ENCODE measurements at places on chromosomes 5 and 9.

GRCh38 chr5:95891499-95891898 is 69.0 kb upstream of the GLRX start:
- DNase-seq: no peak

GRCh38 chr5:107541400-107541799 is 129.3 kb downstream of the EFNA5 start:
- DNase-seq: no peak

- no peak for DNase-seq
These were observed 148.9 kb downstream of the DOCK2 start for GRCh38 chr5:169785771-169786618.

GRCh38 chr9:87227456-87227855 is 270.2 kb upstream of the DAPK1 start:
- DNase-seq: no peak

DNA sequence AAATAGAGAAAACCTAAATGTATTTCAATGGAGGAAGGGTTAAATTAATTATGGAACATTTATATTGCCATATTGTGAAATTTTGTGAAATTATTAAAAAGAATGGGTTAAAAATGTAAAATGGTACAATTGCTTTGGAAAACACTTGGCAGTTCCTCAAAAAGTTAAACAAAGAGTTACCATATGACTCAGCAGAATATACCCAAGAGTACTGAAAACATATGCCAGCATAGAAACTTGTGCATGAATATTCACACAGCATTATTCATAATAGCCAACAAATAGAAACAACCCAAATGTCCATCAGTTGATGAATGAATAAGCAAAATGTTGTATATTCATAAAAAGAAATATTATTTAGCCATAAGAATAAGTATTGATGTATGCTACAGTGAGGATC is 181.0 kb upstream of the MAST4 start:
- no peak for DNase-seq

GRCh38 chr5:66739951-66740350 is 143.8 kb downstream of the MAST4 start:
- DNase-seq: no peak

GRCh38 chr9:123606141-123606540 is 250.1 kb downstream of the CRB2 start:
- DNase-seq: no peak

DNA sequence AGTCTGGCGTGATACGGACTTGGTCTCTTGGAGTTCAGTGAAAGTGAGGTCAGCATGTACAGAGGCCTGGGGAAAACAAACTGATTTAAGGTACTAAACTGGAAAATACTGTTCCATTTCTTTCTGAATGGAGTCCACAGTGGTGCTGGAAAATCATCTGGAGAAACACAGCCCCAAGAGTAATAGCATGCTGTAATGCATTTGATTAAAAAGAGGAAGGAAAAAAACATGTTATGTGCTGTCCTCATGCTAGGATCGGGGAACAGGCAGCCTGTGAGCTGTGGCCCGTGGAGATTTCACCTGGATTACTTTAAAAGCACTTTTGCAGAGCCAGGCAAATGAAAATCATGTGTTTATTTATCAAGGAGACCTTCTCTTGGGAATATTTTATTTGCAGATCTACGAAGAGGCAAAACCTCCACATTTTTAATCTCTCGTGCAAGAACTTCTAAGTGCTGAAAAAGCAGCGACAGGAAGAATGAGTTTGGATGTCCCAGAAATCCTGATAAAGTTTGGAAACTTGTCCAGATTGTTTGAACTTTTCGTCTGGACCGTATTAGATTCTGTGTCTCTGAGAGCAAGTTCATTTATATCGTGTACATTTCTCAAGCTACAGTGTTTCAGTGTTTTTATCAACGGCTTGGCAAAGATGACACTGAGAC is 228.8 kb downstream of the GAS1 start:
- no peak for DNase-seq

DNA sequence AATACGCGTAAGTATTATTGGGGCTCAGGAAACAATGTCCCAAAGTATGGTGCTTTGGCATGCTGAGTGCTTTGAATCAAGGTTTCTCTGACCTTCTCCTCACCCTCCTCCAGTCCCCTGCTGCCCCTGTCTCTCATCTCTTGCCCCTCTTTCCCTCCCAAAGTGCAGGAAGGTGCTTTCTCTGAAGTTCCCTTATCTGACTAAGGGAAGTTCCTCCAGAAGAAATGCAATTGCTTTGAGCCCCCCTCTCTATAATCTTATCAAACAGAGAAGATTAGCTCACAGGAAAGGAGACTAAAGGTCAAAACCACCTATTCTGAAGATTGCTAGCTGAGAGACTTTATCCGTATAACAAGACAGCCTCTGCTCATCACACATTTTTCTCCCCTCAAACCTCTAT is 288.1 kb downstream of the ARL15 start:
- DNase-seq: no peak

GRCh38 chr9:74770508-74771261 is 117.0 kb downstream of the TRPM6 start:
- peak; percentile 11 for DNase-seq

GRCh38 chr5:12354686-12355085 is 450.4 kb upstream of the CTNND2 start:
- no peak for DNase-seq

- no peak for DNase-seq
These were observed 8.4 kb downstream of the MATR3 start for GRCh38 chr5:139301808-139302499.

DNA sequence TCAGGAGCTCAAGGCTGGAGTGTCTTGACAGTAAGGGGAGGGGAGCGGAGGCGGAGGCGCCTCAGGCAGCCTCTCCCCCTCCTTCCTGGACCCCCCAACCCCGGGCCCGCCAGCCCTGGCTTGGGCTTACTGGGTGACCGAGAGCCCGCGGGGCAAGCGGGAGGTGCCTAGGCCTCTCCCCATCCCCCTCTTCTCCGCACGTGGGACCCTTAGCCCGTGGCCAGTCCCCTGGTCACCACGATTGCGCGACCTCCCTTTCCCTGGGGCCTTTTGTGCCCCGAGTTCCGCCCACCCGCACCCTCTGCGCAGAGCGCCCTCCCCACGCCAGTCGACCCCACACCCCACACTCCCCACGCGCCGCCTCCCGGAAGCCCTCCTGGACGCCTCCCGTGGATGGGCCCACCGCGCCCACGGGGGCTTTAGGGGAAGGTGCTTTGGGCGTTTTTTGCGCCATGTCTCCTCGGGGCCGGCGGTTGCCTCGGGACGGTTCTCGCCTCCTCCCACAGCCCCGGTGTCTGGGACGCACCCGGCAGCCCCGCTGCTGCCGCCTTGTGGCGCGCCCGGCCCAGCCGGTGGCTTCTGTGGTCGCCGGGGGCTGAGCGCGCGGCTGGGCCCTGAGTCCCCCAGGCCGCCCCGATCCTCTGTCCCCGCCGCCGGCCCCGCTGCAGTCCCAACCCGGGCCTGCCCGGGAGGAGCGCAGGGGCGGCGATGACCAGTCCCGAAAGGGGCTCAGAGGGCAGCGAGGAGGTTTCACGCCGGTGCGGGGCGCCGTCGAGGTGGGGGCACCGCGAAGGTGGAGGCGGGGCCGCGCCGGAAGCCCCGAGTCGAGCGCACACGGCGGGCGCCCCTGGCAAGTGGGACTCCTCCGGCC is 3.2 kb downstream of the TOR4A start:
- peak; percentile 45 for DNase-seq

GRCh38 chr5:128532127-128532526 is 5.9 kb downstream of the FBN2 start:
- no peak for DNase-seq

GRCh38 chr9:136662326-136662655 is 425 bp upstream of the EGFL7 start:
- DNase-seq: no peak

DNA sequence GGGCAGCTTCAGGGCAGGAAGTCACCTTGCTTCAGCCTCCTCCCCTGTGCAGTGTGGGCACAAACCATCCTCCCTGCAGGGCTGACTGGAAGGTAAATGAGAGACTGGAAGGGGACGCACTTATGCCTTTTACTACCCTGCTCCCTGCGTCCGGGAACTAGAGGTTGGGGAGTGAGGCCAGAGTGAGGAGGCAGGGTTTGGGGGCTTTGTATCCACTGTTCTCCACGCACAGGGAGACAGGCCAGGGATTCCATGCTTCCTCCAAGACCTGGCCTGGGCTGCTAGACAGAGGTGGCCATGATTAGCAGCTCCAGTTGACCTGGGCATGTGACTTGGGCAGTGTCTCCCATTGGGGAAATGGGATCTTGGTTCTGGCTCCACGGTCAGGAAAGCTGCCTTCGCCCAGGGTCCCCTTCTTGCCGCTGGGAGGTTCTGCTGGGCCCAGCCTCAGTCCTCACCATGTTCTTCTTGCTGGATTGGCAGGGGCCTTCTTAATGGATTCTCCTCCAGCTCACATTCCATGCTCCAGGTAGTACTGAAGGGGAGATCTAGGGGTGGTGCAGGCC is 37.0 kb upstream of the PSD2 start:
- DNase-seq: no peak

DNA sequence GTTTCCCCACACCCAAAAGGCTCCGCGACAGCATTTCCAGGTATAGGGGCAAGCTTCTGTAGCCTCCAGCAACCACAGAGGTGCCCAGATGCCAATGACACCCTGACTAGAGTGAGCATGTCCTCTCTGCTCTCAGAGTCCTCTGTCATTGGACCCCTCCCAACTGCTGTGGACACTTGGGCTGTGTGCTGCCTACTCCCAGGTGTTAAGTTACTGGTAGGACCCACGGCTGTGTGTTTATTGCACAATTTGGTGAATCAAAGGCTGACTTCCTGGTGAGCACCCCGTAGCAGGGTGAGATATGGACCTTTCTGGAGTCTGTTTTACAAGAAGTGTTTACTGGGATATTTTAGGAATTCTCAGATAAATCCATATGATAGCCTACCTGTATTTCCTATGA is 36.0 kb downstream of the SH3GL2 start:
- no peak for DNase-seq

- no peak for DNase-seq
These were observed 166.0 kb downstream of the DAB2IP start for GRCh38 chr9:121817476-121817875.

DNA sequence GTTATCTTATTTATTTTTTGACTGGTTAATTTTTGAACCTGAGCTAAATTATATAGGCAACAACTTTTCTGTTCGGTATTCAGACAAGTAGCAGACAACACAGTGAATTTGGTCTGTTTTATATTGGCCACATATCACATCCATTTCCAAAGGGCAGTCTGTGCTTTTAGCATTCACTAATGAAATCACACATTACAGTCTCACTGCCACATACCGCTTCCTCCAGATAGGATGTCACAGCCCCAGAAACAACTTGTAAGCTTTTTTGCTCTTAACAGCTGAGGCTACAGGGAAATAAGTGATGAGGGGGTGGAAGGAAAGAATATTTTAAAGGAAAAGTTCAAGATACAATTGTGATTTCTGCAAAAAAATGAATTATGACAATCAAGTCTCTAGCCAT is 140.6 kb downstream of the PLCXD3 start:
- DNase-seq: no peak

DNA sequence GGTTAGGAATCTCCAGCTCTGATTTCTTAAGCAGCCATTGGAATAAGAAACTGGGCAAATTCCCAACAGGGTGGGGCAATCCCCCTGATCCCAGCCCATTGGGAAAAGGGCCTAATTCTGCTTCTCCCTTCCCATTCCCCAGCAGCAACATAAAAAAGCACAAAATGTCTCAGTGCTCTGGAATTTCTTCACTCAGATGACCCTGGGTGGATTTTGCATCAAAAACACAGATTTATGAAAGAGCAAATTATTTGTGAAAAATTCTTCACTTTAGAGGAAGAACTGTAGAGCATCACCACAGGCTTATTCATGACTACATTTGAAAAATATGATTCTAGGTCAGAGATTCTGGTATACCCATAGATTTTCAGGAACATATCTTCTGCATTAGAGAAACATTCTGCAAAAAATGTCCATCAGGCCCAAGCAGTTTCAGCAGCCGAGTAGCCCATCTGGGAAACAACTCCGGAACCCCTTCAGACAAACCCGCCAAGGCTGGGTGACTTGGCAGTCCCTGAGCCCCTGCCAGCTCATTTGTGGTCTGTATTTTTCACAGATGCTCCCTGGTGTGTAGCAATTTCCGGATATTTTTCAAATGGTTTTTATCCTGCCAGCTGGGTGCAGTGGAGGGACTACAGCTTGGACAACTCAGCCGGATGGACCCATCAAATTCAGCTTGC is 102.1 kb upstream of the RANBP3L start:
- no peak for DNase-seq

DNA sequence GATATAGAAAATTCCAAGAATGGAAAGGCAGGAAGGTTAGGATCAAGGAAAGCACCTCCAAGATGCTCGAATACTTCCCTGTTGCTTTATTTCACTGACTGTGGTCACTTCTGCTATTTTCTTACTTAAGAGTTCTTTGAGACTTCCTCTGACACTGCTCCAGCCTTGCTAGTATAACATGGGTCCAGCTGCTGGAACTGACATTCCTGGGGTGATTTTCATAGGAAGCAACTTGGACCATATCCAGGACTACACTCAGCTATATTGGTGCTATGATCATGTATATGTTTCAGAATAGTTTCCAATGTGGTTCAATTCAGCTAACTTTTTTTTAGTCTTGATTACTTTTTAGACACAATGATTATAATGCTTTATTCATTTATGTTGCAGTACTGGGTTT is 81.6 kb upstream of the CKMT2 start:
- DNase-seq: no peak

GRCh38 chr9:4600368-4600767 is 61.7 kb upstream of the PLPP6 start:
- DNase-seq: no peak

DNA sequence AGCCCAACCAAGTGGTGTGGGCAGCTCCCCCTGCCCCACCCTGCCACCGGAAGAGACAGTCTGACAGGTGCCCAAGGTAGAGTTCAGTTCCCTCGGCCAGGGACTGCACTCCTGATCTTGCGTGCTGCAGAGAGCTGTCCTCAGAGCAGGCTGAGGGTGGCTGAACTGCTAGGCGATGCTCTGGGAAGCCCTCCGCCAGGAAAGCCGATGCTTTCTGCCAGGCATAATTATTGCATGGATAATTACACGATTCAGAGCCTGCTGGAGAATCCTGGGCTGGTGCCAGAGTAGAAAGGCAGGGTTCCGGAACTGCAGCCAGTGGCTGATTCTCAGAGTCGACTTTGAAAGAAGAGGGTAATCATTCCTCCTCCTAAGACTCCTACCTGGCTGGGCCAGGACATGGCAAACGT is 19.3 kb downstream of the KCNIP1 start:
- no peak for DNase-seq

GRCh38 chr5:43141211-43141610 is 20.5 kb downstream of the ZNF131 start:
- no peak for DNase-seq

DNA sequence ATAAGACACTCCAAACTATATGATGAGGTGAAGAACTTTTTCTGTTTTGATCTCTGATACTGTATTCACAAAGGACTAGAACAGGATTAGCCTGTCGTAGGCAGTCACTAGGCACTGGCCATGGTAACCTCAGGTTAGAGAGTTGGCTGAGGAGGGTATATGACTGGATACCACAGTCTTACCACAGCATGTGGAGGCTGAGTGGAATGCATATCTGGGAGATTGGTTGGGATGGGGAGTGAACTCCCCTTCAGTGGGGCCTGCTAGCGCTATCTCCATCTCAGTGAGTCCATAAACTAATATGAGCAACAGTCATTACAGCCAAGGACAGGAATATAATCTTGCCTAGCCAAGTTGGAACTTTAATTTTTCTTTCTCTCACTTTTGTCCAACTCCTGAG is 339.1 kb downstream of the SPATA31D1 start:
- DNase-seq: no peak

GRCh38 chr9:132201139-132201538 is 39.3 kb downstream of the NTNG2 start:
- no peak for DNase-seq

Measured in immature natural killer cell (primary cell).